CD4-positive, alpha-beta T cell treated with Interleukin-21 for 1 hour (primary cell): ENCODE measurements at places on chromosomes 5 and 9.
A peak's percentile ranks its signal among the peaks of the same experiment; 100 is the strongest.

- DNase-seq = no peak
These were observed 85.8 kb downstream of the PHAX start for GRCh38 chr5:126686451-126687126.

DNA sequence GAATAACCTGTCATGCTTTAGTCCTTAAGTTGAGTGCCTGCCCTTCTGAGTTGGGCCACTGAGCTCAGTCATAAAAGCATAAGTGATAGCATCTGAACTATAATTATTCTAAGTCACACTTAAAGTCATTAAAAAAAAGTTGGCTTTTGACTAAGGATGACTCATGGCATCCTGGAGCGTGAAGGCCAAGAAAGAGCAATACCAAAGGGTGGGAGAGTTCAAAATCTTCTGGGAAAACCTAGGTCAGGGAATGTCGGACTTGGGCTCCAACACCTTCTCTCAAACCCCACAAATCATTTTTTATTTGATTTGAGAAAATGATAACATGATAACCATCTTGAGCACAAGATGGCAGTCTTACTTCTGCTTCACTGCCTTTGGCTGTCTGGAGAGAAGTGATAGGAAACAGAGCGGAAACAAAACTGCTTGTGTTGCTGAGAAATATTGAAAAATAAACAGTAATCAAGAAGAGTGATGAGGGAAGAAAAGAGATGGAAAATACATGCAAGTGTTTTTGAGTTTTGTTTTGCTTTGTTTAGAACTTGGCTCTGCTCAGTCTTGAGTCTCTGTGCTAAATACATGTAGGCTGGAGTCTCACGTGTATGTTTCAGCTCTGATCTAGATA is 16.9 kb upstream of the NTRK2 start:
- DNase-seq = no peak

DNA sequence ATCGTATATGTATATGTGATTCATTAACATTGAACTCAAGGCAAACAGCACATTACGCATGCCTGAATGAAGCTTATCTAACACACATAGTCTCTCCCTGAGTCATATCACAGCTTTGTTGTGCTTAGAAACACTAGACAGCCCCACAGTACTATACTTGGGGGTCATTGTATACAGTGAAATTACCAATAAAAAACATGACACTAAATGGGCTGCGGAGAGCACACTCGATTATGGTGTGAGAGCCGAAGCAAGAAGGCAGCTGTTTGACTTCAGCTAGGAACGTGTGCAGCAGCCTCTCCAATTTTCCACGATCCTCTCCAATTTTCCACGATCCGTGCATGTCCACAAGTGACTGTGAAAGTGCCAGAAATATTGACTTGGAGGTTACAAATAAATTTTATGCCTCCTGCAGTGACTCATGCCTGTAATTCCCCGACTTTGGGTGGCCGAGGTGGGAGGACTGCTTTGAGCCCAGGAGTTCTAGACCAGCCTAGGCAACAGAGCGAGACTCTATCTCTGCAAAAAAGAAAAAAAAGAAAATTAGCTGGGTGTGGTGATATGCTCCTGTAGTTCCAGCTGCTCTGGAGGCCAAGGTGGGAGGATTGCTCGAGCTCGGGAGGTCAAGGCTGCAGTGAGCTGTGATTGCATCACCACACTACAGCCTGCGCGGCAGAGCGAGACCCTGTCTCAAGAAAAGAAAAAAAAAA is 102.4 kb downstream of the DAPK1 start:
- DNase-seq = no peak

DNA sequence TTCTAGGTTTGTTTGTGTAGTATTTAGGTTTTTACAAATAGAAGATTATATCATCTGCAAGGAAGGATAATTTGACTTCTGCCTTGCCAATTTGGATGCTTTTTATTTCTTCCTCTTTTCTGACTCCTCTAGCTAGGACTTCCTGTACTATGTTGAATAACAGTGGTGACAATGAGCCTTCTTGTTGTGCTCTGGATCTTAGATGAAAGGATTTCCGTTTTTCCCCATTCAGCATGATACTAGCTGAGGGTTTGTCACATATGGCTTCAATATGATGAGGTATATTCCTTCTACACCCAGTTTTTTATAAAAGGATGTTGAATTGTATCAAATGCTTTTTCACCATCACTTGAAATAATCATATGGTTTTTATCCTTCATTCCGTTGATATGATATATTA is 101.4 kb downstream of the FBXO4 start:
- no peak for DNase-seq

- DNase-seq = no peak
These were observed 40.0 kb downstream of the GPR21 start for GRCh38 chr9:123073441-123073840.

DNA sequence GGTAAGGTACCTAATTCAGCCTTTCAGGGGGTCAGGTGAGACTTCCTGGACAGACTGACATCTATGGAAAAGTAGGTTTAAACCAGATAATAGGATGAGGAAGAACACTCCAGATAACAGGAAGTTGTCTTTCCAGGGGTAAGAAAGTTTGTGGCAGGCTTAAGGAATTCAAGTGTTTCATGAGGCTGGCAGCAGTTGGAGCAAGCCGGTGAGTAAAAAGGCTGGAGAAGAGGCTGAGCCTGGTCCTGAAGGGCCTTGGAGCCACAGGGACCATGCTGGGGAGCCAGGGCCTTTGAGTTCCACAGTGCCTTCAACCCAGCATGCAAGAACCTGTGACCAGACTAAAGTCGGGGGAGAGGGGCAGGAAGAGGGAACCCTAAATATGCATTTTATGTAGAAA is 353.4 kb downstream of the SPOCK1 start:
- no peak for DNase-seq

- DNase-seq = no peak
These were observed 29.4 kb downstream of the FAM163B start for GRCh38 chr9:133579601-133580418.

GRCh38 chr5:128876569-128877382 is 88.5 kb upstream of the SLC27A6 start:
- DNase-seq = no peak

- DNase-seq = no peak
These were observed 29.0 kb downstream of the VAV2 start for GRCh38 chr9:133963166-133963565.

DNA sequence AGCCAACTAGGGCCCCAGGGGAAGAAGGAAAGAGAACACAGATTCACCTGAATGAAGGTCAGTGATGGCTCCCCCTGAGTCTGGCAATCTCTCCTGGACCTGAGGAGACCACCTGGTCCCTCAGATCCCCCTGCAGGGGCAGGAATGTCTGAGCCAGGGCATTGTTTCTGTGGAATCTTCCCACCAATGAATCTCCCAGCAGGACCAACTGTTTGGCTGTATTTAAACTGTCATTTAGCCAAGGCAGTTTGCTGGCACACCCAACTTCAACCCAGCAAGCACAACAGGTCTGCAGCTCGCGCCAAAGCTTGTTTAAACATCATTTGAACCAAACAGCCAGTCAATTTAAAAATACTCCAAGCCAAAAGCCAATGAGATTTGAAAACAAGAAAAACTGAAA is 92.6 kb downstream of the SH3TC2 start:
- no peak for DNase-seq

GRCh38 chr5:58770136-58770535 is 187.3 kb downstream of the RAB3C start:
- no peak for DNase-seq

DNA sequence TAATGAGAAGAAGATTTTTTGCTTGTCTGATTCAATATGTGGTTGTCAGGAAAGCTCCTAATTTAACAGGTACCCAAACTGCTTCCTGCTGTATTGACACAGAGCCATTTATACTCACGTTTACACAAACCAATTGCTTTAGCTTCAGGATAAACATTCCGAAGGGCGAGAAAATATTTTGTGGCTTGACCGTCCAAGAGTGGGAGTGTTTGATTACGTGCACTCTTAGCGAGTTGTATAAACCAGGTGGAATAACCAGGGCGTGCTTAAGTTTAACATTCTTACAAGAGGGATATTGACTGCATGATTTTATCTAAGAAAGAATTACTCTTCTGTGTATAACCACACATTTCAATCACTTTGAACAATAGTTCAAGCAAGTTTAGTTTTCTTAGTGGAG is 278.7 kb upstream of the TYRP1 start:
- DNase-seq = no peak

GRCh38 chr9:32431940-32432555 is 47.6 kb downstream of the ACO1 start:
- DNase-seq = peak; percentile 38

- DNase-seq = no peak
These were observed 3.6 kb upstream of the SPATA31E1 start for GRCh38 chr9:87878989-87879511.

DNA sequence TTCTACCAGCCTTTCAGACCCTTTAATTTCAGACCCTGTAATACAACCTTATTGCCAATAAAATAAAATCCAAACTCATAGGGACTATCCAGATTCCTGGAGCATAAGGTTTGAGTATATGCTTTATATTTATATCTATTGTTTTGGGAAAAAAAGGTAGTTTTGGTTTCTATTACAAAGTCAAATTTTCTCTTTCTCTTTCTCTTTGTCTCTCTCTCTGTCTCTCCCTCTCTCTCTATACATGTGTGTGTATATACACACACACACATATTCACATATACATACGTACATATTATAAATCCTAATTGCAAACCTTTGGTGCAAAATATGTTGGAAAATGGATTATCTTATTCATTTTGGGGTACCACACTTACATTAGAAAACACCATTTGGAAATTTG is 39.0 kb downstream of the TMEM232 start:
- no peak for DNase-seq

- no peak for DNase-seq
These were observed 17.0 kb downstream of the PTPDC1 start for GRCh38 chr9:94101162-94101853.

DNA sequence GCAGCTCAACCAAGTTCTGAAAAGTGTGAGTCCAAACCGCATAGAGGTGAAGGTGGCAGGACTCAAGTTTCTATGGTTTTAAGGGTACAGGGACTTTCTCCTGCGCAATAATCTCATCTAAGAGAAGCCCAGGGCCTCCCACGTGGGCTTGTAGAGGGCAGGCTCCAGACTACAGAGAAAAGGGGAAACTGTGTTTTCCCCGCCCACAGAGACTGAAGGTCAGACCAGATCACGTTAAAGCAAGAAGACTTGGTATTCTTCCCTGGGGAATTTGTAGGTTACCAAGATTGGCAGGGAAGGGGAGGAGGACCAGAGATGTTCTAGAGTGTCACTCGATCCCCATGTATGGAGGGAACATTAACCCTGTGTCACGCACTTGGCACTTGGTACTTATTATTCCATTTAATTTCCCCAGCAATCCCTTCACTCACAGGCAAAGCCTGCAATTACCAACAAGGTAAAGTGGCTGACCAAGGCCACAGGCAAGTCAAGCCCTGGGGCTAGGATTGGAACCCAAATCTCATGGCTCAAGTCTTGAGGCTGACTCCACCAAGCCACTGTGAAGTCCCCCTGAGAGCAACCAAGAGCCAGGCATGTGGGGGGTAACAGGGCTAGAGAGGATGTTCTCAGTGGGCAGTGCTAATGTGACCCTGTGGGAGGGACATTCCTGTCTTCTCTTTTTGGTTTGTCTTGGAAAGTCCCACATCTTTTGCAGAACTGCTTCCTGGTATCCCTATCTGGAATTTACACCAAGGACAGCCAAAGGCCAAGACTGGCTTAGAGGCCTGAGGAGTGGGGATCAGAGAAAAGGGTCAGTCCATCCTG is 18.3 kb upstream of the NEK6 start:
- no peak for DNase-seq

DNA sequence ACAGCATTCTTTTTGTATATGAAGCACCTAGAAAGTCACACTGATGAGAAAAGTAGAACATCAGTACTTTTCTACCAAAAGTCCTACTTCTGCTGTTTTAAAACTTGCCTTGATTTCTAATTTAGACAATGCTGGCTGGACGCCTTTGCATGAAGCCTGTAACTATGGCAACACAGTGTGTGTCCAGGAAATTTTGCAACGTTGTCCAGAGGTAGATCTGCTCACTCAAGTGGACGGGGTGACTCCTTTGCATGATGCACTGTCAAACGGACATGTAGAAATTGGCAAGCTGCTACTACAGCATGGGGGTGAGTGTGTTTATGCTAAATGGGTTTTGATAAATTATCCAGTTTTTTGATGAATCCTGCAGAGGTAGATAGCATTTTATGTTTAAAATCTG is 73.5 kb downstream of the SLF1 start:
- DNase-seq = no peak

- peak; percentile 70 for DNase-seq
These were observed 138.9 kb downstream of the GADD45G start for GRCh38 chr9:89743573-89744254.
